Activated CD8-positive, alpha-beta memory T cell treated with anti-CD3 and anti-CD28 coated beads for 48 hours (primary cell): ENCODE measurements at places on chromosomes 13 and 19.

GRCh38 chr13:80339563-80339911 is 1.4 kb downstream of the SPRY2 start:
- no peak for DNase-seq

DNA sequence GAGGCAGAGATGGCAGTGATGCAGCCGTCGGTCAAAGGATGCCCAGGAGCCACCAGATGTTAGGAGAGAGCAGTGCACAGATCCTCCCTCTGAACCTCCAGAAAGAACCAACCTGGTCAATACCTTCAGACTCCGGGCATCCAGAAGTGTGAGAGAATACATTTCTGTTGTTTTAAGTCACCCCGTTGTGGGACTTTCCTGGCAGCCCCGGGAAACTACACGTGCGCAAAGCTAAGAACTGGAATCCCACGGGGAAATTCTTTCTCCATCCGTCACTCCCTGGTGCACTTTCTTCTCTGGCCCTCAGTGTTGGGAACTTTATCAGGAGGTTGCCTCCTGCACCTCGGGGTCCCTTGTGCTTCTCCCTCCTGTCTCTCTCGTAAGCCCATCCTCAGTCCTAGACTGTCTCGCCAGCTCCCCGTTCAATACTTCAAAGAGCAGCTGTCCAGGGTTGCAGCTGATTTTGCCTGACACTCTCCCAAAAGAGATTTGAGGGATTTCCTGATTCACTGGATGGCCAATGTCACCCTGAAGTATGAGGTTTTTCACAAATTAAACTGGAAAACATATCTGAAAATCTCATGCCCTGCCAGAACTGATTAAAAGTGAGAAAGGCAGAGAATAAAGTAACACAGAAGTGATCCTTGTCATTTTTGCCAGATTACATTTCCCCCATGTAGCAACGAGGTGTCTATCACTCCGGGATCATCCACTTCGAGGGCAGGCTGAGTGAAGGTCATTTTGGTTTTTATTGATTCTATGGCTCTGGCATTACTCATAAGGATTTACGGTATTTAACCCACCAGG is 136.8 kb downstream of the DCT start:
- DNase-seq: no peak

- no peak for DNase-seq
Measured at GRCh38 chr19:20315543-20315942, 148.5 kb downstream of the ZNF486 start.

DNA sequence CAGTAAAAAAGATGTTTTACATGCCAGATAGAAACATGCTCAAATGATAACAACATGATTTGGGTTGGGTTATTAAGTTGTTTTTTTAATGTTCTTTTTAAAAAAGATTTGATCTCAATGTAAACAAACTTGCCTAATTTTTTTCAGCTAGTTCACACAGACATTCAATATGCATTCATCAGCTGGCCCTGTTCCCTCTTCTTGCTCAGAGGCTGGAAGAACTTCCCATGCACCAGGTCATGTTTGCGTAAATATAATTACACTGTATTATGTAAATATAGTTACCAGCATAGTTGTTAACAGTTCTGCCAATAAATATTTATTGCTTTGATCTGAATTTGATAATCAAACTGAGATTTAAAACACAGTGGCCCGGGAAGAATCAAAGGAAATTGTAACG is 70.6 kb downstream of the ATP11A start:
- no peak for DNase-seq

DNA sequence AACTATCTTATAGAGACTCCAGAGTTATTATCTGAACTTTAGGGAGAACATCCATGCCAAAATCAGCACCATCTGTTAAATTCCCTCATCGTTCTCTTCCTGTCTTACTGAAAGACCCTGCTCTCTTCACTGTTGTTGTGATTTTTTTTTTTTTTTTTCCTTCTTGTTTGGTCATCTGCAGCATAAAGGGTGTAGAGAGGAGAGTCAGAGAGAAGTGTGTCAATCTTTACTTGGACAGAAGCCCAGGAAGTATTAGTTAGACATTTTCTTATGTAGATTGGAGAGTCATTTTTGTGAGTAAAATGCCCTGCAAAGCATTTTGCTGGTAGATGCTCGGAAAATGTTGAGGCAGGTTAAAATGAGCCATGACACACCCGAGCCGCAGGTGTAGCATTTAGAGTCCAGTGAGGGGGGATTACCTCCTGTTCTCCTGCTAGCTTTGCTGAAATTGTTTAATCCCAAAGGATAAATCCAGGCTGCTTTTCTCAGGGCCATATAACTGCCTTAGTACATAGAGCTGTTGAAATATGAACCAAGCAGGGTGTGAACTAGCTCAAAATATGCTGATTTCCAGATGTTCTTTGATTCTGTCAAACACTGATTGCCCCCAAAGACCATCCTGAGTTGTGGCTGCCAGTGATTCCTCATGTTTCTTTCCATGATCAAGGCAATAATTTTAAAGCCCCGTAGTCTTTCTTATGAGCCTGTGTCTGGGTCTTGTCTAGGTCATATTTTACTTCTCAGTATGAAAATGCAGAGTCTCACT is 143.5 kb downstream of the DCT start:
- DNase-seq: no peak

DNA sequence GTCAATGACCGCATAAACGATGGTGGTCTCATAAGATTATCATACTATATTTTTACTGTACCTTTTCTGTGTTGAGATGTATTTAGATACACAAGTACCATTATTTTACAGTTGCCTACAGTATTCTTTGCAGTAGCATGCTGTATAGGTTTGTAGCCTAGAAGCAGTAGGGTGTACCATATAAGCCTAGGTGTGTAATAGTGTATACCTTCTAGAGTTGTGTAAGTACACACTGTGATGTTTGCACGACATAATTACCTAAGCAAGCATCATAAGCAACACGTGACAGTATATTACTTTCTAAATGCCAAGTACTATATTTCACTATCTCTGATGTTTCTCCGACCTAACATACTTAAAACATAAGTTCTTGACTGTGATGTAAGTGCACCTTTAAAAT is 2.7 kb downstream of the LPAR6 start:
- no peak for DNase-seq

DNA sequence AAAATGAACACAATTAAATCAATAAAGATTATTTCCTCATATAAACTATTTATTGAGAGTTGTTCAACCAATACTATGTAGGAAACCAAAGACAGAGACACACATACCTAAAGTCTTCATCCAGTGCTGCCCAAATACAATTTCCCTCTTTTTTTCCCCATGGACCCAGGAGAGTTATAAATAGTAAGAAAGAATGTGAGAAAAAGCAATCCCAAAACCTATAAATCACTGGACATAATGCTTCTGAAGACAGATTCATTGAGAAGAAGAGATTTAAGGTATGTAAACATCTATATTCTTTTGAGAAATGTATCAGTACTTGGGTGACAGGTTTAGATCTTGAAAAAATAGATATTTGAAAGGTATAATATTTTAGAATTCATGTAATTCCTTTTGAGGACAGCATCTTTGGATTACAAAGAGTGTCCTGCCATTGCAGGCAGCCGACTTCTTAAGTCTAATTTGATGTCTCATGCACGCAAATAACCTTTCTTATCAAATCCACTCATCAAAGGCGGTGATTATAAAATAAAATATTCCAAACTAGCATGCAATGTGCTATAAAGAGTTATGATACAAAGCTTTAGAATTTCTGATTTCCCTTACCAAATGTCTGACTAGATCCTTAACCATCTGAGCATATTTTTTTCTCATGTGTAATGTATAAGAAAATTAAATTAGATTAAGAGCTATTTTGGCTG is 739.4 kb downstream of the LIG4 start:
- no peak for DNase-seq

DNA sequence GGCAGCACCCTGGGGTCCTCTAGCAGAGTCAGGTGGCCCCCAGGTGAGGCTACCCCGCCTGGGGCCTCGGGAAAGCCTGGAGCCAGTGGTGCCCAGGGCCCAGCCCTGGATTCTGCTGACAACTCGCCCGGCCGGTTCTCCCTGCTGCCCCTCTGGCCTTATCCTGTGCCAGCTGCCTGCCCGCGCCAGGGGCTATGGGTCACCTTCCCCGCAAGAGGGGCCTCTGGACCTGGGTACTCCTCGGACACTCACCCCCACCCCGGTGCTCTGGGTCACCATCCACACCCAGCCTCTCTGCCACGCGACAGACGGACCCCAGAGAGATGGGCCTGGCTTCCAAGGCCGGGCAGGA is 24.0 kb downstream of the ZBTB7A start:
- DNase-seq: no peak

- no peak for DNase-seq
Measured at GRCh38 chr19:39918183-39918651, 16.2 kb downstream of the FCGBP start.

- DNase-seq: no peak
Measured at GRCh38 chr19:47100290-47100689, 13.3 kb downstream of the ZC3H4 start.

DNA sequence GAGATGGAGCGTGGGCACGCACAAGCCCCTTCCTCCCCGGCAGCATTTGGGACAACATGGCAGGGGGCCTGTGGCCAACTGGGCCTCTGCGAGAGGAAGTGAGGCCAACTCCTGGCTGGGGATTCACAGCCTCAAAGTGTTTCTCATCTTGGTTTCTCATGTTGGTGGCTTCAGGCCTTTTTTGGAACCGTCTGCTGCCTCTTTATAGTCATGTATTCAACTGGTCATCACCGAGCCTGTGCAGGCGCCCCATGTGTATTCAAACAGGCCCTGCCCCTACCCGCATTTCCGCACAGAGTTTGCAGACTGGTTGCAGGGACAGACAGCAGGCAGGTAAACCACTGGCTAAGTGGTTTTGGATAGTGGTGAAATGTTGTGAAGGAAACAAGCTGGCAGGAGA is 17.3 kb upstream of the RELB start:
- DNase-seq: no peak

- no peak for DNase-seq
Measured at GRCh38 chr13:44074611-44075010, 194.9 kb downstream of the LACC1 start.

DNA sequence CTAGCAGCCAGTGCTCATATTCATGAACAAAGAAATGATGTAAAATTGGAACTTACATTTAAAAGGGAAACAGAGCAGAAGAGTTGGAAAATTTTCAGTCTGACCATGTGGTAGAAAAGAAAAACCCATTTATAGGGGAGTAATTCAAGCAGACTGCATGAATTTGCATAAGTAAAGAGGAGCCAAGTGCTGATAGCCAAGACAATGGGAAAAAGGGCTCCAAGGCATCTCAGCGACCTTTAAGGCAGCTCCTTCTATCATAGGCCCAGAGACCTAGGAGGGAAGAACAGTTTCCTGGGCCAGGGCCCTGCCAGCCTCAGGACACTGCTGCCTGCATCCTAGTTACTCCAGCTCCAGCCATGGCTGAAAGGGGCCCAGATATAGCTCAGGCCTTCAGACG is 7.5 kb downstream of the DNAJC3 start:
- no peak for DNase-seq

DNA sequence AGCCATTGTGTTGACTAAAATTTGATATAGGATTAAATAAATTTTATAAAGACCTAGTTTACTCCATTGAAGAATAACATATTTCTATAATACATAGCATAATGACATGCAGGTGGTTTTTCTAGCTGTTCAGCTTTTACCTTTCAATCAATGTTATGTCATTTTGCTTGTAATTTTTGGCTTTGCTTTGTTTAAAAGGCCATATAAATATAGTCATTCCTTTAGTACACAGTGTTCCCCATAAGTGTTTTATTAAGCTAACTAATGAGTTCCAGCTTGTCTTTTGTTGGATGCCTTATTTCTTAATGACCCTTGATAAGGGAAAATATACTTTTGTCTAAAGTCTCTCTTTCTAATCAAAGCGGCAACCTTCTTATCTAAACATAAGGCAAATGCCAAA is 906.3 kb upstream of the GPC6 start:
- DNase-seq: no peak

DNA sequence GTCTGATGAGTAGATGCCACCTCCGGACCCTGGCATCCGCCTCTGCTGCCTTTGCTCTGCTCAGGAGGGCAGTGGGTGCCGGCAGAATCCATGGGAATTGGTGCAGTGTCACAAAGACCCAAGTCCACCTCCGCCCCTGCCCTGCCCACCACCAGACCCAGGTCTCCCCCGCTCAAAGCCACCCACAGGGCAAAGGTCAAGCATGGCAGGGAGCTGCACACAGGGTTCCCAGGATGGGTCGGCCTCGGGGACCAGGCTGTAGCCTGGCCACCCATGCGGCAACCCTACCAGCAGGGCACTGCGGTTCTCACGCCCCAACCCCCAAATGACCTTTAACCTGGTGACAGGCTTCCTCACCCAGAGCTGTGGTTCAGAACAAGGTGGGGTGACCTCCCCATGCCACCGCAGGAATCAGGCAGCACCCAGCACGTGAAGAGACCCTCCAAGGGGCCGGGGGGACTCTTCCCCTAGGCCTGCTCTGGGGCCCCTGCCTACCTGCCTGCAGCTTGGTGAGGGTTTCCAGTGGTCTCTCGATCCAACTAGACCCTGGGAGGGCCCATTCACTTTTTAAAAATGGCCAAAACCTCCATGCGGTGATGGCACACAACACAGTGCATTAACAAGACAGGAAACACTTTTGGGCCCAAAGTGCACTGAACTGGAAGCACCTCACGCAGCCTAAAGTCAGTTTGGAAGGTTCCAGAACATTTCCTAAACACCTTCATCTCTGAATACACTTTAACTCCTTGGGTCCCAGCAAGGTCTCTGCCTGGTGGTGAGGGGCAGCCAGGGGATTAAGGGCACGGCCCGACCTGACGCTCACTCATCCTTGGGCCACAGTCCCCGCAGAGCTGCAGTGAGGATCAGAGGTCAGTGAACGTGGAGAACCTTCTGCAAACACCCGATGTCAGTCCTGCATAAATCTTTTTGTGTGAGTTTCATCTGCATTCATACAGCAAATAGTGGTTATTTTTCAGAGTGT is 11.0 kb downstream of the GAS6 start:
- DNase-seq: no peak

GRCh38 chr13:110263888-110264287 is 43.1 kb downstream of the COL4A1 start:
- no peak for DNase-seq

- no peak for DNase-seq
Measured at GRCh38 chr19:46478356-46478986, 7.1 kb upstream of the PNMA8A start.

DNA sequence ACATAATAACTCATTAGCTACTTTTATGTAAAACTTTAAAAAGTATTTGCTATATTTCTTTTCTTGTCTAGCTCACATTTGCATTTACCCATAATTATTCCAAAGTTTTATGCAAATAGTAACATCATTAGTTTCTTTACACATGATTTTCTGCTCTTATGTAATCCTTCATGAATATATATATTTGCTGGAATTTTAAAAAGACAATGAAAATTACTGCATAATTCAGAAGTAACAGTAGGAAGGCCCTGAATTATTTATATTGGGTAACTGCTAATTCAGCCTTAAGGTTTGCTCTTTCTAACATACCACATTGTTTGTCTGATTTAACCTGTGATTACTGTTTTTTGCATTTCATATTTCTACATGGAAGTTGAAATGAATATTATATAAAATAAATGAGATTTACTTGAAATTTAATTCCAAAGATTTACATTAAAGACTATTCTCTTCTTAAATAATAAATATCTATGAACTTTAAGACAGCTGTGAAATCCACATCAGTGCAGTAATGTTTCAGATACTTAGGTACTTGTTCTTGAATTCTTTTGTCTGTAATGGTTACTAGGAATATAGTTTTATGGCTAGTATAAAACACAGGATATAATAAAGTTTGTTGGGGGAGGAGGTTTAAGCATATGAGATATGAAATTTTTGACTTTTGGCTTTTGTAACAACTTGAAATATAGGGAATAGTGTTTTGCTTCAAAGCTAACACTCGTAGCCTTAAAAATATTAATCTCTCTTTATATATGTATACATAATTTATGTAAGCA is 46.0 kb downstream of the B3GLCT start:
- DNase-seq: no peak
